Forelimb muscle (tissue), 1 donor: ENCODE measurements at places on chromosomes 3 and 15.

DNA sequence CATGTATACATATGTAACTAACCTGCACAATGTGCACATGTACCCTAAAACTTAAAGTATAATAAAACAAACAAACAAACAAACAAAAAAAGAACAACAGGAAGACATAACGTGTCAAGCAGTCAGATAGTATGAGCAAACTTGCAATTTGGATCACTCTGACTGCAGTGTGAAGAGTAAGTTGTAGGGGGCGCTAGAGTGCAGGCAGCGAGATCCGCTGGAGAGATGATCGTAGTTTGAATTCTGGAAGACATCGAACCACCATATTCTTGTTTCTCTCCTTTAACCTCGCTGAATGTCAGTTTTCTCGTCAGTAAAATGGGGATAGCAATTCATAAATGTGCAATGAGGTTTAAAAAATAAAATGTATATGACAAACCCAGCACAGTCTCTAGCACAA lies 165.2 kb upstream of the LMCD1 start:
- no peak for DNase-seq

DNA sequence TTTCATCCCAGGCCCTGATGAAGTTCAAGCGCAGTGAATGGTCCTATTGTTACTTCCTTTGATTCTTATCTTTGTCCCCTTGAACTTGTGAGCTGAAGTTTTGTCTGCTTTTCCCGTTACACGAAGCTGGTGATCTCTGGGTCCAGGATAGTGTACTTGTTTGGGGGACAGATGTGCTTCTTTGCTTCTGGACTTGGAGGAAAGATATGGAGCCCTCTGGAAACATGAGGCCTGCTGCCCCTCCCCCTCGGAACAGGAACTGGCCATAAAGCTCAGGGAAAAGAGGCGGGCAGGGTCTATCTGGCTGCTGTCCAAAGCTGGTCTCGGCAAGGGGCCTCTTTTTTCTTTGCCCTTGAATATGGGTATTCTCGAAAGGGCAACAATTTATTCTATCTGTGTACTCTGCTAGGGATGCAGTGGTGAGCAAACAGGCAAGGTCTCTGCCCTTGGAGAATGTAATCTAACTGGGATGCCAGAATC lies 47.6 kb downstream of the IDH2 start:
- DNase-seq: no peak

- no peak for DNase-seq
Observed at GRCh38 chr15:42730135-42730534, 6.8 kb downstream of the CDAN1 start.

DNA sequence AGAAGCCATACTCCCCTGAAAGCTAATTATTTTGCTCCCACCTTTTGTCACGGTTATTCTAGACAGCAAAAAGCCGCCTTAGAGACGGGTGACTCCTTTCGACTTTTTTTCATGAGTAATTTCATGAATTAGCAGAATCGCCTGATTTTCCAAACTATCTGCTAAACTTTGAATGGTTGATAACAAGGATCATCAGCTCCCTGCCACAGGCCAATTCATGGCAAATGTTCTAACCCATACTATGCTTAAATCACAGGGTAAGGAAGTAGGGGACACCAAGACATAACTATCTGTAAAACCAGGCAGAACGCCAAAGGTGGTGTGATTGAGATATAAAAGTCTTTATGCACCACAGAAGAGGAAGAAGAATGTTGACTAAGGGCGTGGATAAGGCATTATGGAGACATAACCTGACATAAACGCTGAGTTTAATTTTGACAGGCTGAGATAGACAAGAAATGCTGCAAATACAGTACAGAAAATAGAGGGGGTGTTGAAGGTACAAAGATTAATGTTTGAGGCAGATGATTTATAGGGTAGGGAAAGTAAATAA lies 891 bp upstream of the DMXL2 start:
- DNase-seq: no peak

DNA sequence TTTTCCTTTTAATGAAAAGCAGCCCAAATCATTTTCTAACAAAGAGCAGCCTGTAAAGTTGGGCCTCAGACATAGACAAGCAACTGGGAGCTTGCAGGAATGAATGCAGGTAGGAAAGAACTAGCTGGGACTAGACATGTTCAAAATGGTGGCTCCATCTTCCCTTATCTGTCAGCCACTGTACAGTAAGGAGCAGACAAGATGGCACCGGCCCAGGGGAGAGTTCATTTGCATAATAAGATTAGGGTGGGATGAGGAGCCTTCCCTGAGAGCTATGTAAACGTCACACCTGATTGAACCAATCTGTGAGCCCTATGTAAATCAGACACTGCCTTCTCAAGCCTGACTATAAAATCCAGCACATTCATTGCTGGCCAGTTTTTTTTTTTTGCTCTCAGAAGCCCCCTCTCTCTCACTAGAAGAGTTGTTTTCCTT lies 59.7 kb upstream of the GK5 start:
- no peak for DNase-seq

- no peak for DNase-seq
Observed at GRCh38 chr3:72606005-72606800, 242.0 kb downstream of the SHQ1 start.

- no peak for DNase-seq
Observed at GRCh38 chr3:124951511-124952281, 17.1 kb upstream of the MUC13 start.

- no peak for DNase-seq
Observed at GRCh38 chr3:134606033-134607025, 44.5 kb downstream of the KY start.

DNA sequence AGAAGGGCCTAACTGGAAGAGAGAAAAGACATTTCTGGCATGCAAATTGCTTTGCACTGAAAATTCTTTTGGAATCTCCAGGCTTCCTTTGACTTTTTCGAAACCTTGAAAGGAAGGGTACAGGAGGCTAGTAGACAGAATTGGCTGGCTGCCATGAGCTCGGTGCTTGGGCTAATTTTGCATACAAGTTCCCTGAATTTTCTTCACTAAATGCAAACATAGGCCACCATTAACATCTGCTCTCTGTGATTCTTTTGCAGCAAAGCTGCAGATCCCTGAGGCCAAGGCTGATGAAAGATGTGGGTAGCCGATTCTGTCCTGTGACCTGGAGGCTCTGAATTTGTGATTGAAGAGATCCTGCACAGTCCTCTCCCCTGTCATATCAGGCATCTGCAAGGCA lies 247.8 kb upstream of the MCTP2 start:
- DNase-seq: no peak

GRCh38 chr15:40908095-40908494 lies 13.8 kb downstream of the VPS18 start:
- no peak for DNase-seq

- DNase-seq: no peak
Observed at GRCh38 chr3:149917124-149917667, 53.5 kb downstream of the PFN2 start.

DNA sequence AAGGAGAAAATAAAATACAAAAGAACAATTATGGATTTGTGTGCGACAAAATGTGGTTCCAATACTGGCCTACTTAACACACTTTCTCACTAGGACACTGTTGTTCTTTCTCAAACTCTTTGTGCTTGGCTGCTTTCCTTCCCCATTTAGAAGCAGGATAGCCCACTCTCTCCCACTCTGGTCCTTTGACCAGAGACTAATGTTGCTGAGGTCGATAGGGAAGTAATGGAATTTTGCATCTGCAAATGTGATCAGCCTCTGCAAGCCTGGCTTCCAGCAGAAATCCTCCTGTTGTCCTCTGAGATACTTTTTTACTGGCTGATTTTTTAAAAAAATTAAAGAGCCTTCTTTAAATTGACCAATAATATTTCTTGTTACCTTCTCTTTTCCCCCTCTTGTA lies 71.0 kb downstream of the PPM1L start:
- DNase-seq: no peak

- peak; percentile 31 for DNase-seq
Observed at GRCh38 chr15:50675535-50676144, 11.0 kb downstream of the TRPM7 start.

- DNase-seq: no peak
Observed at GRCh38 chr3:146948186-146948585, 343.0 kb upstream of the PLSCR5 start.
